ENCODE measurements at places on chromosomes 1 and 21. TPM values are rescaled to one million over a fixed set of nuclear protein-coding genes. Genes with fewer than 3 reads are reported as not detected.

DNA sequence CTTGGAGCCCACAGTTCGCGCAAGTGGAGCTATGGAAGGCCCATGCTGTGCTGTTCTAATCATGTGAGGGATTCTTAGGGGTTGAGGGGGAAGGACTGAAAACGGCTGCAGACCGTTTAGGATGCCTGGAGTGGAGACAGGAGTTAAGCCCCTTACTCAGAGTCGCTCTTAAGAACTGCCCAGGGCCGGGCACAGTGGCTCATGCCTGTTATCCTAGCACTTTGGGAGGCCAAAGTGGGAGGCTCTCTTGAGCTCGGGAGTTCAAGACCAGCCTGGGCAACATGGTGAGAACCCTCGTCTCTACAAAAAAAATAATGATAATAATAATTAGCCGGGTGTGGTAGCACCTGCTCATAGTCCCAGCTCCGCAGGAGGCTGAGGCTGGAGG is 1.1 kb downstream of the ZNF672 start:
- no peak for DNase-seq
- H3K27ac ChIP-seq = peak overlapping the region; percentile 99
- peaks cover 37% of the 10 kb centered on the region for H3K4me1 ChIP-seq
- peak overlapping the region; percentile 81 for H3K4me3 ChIP-seq
- H3K36me3 ChIP-seq = peaks cover 9% of the 10 kb centered on the region

DNA sequence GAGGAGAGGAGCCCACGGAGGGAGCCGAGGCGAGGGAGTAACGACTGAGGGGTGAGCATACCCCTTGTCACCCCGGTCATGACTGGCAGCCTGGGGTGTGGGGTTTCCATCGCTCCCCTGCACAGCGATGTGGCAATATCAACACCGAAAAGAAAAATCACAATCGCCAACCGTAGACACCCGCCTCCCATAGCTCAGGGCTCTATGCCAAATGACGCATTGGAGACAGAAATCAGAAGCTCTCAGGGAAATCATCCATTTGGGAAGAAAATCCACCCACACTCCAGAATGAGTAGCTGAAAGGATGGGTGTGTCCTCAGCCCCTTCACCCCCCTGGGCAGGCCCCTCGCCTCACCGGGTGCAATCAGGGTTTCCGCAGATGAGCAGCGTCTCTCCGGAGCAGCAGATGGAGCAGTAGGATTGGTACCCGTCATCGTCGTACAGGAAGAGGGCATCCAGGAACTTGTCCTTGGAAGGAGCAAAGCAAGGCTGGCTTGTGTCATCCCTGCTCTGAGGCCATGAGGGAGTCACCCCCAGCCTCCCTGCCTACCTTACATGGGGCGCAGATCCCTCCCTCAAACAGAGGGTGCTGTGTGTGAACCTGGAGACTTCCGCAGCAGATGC is 2.5 kb downstream of the DNMT3L start:
- no peak for DNase-seq
- no peaks in the 10 kb centered on the region for H3K4me1 ChIP-seq
- H3K4me3 ChIP-seq = no peak overlapping the region

DNA sequence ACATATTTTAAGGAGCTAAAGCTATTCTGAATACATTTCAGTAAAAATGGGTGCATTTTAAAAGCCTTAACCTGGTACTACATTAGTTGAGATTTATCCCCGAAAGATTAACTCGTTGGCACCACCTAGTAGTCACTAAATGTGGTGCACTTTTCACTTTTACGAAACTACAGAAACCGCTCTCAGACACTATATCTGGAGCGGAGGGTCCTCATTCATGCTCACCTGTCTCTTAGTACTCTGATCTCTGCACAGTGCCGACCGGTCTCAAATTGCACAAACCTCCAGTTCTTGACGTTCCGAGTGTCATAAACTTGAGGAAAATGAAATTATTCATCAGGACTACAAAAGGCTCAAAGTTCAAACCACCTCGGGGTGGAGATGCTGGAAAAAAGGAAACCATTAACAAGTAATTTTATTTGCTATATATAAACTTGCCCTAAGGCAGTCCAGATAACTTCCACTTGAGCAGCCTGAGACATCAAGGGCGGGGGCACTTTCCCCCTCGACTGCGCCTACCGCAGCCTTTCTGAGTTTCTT is 722 bp downstream of the LZIC start:
- peak overlapping the region; percentile 73 for H3K27ac ChIP-seq
- peaks cover 23% of the 10 kb centered on the region for H3K4me1 ChIP-seq
- DNase-seq = peak; percentile 68
- peaks cover 9% of the 10 kb centered on the region for H3K36me3 ChIP-seq
- peak overlapping the region; percentile 99 for H3K4me3 ChIP-seq

GRCh38 chr1:40704817-40705733 is 13.6 kb downstream of the NFYC start:
- H3K27me3 ChIP-seq = no peaks in the 10 kb centered on the region
- DNase-seq = no peak

- H3K27me3 ChIP-seq = no peaks in the 10 kb centered on the region
- no peak overlapping the region for H3K4me3 ChIP-seq
- DNase-seq = no peak
- no peak overlapping the region for H3K27ac ChIP-seq
- H3K36me3 ChIP-seq = no peaks in the 10 kb centered on the region
Observed at GRCh38 chr1:55618199-55618598, 403.0 kb upstream of the USP24 start.

DNA sequence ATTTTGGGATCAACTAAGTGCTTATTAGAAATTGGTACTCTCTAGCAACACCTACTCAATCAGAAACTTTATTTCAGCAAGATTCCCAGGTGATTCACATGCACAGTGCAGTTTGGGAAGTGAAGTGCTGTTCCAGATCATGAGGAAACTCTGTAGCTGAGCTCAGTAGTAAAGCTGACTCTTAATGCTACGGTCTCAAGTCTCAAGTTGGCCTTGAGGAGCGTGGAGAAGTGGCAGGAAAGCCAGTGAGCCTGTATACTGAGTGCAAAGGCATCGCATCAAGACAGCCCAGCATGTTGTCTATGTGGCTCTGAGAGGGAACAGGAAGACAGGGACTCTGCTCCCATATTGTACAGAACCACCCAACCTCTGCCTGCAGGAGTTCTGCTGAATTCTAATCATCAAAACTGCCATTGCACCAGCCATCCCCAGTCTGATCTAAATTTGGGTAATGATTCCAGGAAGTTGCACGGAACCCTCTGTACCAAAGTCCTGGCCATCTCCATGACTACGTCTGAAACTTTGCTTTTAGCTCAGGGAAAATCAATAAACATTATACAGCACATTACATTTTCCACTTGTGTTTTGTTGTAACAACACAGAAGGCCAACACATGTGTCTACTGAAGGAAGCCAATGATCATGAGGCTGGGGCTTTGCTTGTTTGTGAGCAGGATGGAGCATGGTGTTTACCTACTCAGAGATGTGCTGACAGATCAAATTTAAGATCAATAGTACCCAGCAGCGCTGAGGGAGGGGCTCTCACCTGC is 105.1 kb upstream of the TLR5 start:
- no peak overlapping the region for H3K27ac ChIP-seq
- no peaks in the 10 kb centered on the region for H3K27me3 ChIP-seq
- peaks cover 25% of the 10 kb centered on the region for H3K4me1 ChIP-seq
- DNase-seq = no peak
- no peaks in the 10 kb centered on the region for H3K36me3 ChIP-seq

DNA sequence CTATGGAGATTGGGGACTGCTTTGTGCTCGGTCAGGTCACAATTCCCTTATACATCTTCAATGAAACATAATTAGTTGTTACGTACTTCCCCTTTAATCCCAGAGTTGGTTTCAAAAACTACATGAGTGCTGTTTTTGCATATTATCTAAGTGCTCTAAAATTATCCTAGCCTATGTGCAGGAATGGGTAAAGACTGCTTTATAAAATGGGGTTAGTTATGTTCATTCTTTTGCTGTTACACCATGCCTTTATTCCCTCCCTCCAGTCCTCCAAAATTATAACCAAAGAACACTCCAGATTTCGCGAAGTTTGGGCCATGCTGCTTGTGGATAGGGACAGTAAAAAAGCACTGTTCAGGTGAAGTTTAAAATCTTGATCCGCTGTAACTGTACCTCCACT is 173.9 kb upstream of the SNX7 start:
- no peaks in the 10 kb centered on the region for H3K27me3 ChIP-seq
- H3K27ac ChIP-seq = no peak overlapping the region
- no peak for DNase-seq
- H3K36me3 ChIP-seq = no peaks in the 10 kb centered on the region

DNA sequence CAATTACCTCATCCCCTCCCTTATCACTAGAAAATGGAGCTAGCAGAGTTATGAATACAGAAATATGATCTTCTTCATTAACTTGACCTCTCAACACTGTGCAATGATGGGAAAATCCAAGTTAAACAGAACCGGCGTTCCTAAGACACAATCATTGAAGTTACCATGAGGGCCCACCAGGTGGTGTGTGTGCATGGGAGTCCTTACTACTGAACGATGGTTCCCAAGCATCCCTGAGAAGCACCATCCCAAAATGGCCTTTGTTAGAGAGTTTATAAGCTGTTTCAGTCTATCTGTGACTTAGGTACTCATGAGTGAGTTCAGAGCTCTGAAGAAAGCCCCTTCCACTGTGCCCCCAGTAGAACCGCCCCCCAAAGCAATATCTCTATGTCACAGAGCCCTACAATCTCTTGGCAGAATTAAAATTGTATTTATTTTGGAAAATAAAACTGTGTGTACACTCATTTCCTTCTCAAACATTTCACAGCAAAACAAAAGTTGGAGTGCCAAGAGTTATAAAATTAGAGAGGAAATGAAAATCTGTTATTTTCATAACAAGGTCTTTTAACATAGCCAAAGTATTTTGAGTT is 56.8 kb downstream of the PLD5 start:
- H3K27ac ChIP-seq = no peak overlapping the region
- peak; percentile 27 for DNase-seq
- H3K36me3 ChIP-seq = no peaks in the 10 kb centered on the region
- H3K4me1 ChIP-seq = no peaks in the 10 kb centered on the region
- no peak overlapping the region for H3K4me3 ChIP-seq

GRCh38 chr1:46187106-46187869 is 10.9 kb downstream of the POMGNT1 start:
- no peak for DNase-seq
- no peak overlapping the region for H3K4me3 ChIP-seq
- H3K27me3 ChIP-seq = no peaks in the 10 kb centered on the region
- H3K36me3 ChIP-seq = peaks cover 36% of the 10 kb centered on the region

DNA sequence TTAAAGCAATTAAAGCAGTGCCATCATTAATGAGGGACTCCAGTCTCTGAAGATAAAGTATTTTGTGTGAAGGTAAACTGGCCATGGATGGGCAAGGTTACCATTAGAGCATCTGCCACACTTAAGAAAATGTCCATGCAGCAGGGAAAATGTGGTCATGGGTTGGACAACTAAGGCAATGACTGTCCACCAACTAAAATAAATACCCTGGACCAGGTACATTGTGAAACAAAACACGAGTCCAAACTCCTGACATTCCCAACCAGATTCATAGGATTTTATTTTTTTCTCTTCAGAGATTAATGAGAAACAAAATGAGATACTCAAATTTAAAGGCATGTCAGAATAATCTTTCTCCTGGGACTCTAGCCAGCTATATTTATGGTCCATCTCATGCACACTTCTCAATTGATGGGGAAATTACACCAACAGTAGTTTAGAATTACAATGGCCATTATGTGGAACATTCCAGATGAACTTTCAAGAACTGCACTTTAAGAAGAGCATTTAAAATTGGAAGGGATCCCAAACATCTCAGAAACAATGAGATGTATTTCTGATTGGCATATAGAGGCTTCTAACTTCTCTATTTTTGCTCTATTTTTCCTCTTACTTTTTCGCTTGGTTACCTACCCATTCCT is 8.1 kb downstream of the GBP7 start:
- DNase-seq = no peak
- no peak overlapping the region for H3K27ac ChIP-seq
- H3K27me3 ChIP-seq = no peaks in the 10 kb centered on the region
- H3K36me3 ChIP-seq = no peaks in the 10 kb centered on the region

- H3K4me1 ChIP-seq = peaks cover 19% of the 10 kb centered on the region
- H3K36me3 ChIP-seq = peaks cover 56% of the 10 kb centered on the region
- DNase-seq = no peak
Observed at GRCh38 chr1:151982300-151983005, 11.2 kb downstream of the S100A10 start.

- no peaks in the 10 kb centered on the region for H3K36me3 ChIP-seq
- DNase-seq = no peak
- H3K27me3 ChIP-seq = no peaks in the 10 kb centered on the region
- no peak overlapping the region for H3K27ac ChIP-seq
Observed at GRCh38 chr1:58976294-58976693, 192.4 kb upstream of the JUN start.

DNA sequence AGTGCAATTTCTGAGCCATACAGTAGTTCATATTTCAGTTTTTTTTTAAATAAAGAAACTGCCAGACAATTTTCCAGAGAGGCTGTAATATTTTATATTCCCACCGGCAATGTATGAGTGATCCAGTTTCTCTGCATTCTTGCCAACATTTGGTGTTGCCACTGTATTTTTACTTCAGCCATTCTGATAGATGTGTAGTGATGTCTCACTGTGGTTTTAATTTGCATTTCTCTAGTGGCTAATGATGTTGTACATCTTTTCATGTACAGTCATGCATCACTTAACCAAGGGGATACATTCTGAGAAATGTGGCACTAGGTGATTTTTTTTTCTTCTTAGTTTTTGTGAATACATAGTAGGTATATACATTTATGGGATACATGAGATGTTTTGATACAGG is 99.6 kb downstream of the CENPF start:
- H3K4me3 ChIP-seq = no peak overlapping the region
- no peak for DNase-seq
- H3K36me3 ChIP-seq = no peaks in the 10 kb centered on the region

DNA sequence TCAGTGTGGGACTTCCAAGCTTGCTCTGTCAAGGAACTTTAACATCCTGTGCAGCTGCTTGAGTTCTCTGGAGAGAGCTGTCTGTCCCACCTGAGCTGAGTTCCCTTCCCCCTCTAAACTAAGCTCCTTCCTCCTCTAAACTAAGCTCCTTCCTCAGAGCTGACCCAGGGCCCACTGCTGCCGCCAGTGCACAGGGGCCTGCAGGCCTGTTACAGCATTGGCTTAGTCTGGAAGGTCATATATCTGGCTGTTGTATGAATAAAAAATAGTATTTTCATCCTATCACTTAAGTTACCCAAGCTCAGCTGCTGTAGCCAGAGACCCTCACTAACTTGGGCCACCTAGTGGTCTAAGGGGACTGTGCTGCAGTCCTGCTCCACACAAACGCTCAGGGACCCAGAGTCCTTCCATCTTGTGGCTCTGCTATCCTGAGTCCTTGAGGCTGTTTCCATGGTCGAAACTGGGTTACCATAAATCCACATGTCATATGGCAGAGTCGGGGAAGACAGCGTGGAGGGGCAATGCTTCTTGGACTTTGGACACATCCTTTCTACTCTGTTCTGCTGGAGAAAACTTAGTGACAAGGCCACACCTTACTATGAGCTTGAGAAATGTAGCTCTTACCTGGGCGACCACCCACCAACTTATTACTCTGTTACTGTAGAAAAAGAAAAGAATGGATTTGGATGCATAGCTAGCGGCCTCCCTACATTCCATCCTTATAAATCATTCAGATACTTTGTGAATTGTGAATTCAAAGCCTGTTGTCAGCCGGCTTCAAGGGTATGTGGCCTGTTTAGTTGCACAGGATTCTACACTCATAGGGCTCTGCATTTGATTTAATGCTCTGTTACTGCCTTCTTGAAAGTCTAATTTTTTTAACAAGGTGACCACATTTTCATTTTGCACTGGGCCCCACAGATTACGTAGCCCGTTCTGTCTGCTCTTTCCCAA is 71.4 kb upstream of the GCLM start:
- H3K36me3 ChIP-seq = no peaks in the 10 kb centered on the region
- DNase-seq = no peak
- H3K27ac ChIP-seq = no peak overlapping the region
- no peaks in the 10 kb centered on the region for H3K27me3 ChIP-seq
- H3K4me3 ChIP-seq = no peak overlapping the region

SPRR4 gene
- not detected for total RNA-seq

FCN3 gene
- total RNA-seq = not detected

RYR2 gene
- total RNA-seq = not detected

EVI5 gene
- total RNA-seq = 1.8 TPM

EPHB2 gene
- total RNA-seq = not detected

KDM5B gene
- 84.7 TPM for total RNA-seq

All from CD4-positive, alpha-beta T cell (primary cell).